Femur (tissue), 1 donor: ENCODE measurements at places on chromosomes 3 and 15.

- no peak for DNase-seq
Observed at GRCh38 chr3:129461461-129462146, 21.6 kb downstream of the IFT122 start.

GRCh38 chr15:29270976-29271375 is 1.4 kb upstream of the NSMCE3 start:
- DNase-seq = no peak

- DNase-seq = no peak
Observed at GRCh38 chr3:36813305-36813704, 49.0 kb upstream of the DCLK3 start.

- DNase-seq = peak; percentile 89
Observed at GRCh38 chr3:148697306-148698189, at the start of gene AGTR1. AGTR1 (plus strand) TSS chr3:148697903; CDS start chr3:148741036, 43,133 bp downstream.

GRCh38 chr15:92806763-92807162 is 93.4 kb upstream of the CHD2 start:
- no peak for DNase-seq
